Astrocyte of the cerebellum (primary cell): ENCODE measurements at places on chromosomes 1 and 21.

- DNase-seq: no peak
Observed at GRCh38 chr1:211705467-211706091, 30.2 kb upstream of the NEK2 start.

DNA sequence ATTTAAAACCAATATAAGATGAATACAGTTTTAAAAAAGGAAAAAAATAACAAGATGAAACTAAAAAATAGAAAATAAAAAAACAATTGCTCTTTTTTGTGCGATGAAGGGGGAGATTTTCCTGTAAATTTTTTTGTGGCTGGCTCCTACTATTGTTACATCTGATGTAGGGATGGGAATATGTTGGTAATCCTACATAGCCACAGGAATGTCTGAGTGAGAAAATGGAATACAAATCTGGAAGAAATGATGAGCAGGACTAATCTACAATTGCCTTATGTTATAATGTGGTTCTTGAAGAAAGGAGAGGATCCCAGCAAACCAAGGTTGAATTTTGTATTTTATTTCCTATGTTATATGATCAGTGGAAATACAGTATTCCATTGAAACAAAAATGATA is 40.9 kb downstream of the ATP6V1G3 start:
- DNase-seq: peak; percentile 24

GRCh38 chr1:65948609-65949229 is 156.0 kb downstream of the PDE4B start:
- no peak for DNase-seq

DNA sequence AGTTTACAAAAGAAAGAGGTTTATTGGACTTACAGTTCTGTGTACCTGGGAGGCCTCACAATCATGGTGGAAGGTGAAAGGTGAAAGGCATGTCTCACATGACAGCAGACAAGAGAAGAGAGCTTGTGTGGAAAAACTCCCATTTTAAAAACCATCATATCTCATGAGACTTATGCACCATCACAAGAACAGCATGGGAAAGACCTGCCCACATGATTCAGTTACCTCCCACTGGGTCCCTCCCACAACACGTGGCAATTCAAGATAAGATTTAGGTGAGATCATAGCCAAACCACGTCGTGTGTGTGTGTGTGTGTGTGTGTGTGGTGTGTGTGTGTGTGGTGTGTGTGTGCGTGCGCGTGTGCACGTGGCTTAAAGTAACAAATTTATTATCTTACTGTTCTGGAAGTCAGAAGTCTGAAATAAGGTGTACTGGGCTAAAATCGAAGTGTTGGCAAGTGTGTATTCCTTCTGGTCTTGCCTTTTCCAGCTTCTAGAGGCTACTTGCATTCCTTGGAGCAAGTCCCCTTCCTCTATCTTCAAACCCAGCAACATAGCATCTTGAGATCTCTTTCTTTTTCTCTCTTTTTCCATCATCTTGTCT is 48.1 kb upstream of the MPC2 start:
- no peak for DNase-seq

DNA sequence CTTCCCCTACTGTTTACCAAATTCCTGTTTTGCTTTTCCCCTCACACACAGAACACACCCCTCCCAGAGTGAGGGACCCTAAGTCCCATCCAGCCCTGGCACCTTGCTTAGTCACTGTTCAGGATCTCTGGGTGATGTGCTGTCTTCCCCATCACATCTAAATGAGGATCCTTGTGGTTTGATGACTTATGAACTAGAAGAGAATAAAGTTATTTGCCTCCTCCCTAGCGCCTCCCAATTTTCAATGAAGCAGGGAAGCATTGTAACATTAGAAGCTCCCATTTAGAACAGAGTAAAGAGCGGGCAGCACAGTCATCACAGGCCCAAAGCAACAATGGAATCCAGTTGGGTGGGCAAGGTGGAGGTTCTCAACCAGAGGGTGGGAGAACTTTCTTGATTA is 27.0 kb downstream of the DISC1 start:
- DNase-seq: no peak

DNA sequence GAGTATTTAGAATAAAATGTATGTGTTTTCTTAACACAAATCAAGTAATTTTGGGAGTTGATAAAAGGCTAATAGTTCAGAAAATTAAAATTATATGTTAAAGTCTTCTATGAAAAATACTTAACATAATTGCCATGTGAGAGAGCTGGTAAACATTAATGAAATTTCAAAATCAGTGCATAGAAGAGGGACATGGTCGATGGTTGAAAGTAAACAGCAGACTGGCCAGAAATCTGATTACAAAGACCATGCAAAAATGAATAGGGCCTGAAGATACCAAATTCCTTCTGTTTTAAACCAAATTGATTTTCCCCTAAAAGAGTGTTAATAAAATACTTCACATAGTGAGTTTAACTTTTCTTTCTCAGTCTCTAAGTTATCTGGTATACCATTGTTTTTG is 128.3 kb downstream of the GABPA start:
- no peak for DNase-seq

DNA sequence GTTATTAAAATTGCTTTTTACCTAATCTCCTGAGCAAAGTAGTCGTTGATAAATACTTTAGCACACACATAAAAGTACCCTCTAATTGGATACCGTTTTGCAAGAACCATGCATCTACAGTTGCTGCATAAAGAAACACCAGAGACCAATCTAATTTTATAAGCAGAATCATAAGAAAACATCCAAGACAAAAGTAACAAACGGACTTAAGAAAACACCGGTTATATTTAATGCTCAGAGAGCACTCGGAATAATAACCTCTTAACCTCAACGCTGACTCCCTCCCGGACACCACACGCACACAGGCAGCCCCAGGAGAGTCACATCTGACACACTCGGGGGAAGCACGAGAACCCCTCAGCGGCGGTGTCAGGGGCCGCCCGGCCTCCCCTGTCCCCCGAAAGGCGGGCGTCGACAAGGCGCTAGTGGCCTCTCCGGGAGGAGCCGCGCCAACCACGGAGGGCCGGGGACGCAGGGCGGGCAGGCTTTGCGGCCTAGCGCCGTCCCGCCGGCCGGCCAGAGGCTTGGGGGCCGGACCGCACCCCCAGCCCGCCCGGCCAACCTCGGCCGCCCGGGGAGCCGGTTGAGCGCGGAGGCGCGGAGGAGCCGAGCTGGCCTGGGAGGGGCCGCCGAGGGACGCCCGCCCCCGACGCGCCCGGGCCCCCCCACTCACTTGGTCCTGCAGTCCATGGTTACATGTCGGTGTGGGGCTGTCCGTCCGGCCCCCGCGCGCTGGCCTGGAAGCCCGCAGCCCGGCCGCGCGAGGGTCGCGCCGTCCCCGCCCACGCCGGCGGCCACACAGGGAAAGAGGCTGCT is 606 bp downstream of the DENND1B start:
- no peak for DNase-seq

DNA sequence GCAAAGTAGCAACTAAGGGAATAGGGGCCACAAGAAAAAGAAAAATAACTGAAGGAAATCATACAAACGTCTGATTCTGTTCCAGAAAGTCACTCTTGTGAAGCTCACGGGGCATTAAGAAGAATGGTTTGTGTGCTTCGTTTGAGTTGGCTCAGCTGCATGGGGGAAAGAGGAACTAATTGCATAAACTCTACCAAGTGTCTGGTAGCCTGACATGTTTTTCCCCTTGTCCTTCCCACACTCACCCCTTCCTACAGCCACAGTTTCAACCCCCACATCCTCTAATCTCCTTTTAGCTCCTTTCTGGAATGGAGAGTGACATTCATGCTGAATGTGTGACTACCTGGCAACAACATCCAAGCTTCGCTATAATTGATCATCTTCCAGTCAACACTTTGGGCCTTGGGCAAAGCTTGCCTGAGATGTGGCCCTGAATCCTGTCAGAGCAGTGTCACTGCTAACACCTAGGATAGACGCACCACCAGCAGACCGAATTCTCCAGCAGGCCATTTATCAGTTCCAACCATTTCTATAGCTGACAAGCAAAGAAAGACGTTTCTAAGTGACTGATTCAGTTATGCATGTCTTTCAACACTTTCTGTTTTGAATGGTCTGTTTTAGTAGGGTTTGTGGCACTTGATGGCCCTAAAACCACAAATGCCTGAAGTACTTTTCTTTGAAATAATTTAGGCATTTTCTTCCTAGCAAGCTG is 439.6 kb downstream of the TTLL7 start:
- DNase-seq: no peak

DNA sequence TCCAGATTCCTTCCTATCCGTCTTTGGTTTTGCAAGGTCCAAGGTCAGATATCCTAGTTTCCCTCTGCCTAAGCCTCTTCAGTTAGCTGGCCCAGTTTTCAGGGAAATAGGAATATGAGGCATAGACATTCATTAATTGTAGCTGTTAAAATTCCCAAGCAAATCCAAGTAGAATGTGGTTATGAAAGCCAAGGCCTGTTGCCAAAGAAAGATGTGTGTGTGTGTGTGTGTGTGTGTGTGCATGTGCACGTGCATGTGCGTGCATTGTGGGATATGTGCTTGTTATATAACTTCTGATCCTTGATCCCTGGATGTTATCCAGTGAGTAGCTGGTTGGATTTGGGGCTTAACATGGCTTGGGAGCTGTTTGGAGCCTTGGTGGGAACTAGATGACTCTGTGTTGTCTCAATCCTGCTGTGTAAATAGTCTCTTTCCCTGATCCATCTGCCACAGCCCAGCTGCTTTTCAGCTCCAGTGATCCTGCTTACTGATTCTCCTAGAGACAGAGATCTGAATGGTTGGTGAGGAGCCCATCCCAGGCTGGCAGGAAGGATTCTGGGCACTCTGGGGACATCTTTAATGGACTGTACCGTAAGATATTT is 70.6 kb upstream of the GCLM start:
- no peak for DNase-seq

- no peak for DNase-seq
Observed at GRCh38 chr1:111577814-111578213, 41.8 kb upstream of the RAP1A start.

DNA sequence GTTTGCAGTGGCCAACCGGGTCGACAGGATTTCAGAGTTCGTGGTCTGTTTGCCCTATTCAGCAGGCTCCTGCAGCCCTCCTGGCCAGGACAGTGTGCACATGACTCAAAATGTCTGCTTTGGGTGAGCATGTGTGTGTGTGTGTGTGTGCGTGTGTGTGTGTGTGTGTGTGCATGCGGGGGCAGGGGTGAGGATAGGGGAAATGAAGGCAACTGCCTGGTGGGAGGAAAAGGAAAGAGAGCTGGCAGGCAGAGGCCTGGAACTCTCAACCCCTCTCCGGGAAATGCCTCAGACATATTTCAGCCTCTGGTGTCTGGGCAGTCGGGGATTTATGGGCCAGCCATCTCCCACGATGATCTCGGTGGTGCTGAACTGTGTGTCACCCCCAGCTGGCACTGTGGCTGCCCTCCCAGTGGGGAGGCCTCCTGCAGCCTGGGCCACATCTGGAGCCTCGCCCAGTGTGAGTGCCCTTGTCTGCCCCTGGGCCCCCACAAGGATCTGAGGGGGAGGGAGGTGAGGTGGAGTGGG is 15.2 kb downstream of the CDCP2 start:
- DNase-seq: peak; percentile 31

DNA sequence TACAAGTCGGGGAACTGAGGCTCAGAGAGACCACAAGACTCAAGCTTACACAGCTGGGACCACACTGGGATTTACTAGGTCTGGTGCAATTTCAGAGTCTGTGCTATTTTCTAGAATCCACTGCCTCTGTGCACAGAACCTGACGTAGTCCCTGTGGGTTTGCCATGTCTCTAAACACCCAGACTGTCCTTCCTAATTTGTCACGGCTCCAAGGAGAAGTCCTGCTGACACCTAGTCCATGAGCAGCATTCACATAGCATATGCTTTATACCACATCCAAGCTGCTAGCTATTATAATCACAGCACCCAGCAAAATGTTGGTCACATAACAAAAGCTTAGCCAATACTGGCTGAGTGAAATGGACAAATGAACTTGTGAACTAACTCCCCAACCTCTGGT is 79.0 kb upstream of the HMGB4 start:
- no peak for DNase-seq

- DNase-seq: no peak
Observed at GRCh38 chr21:31880816-31881215, 8.0 kb downstream of the HUNK start.

GRCh38 chr1:21174654-21175323 is 1.9 kb downstream of the EIF4G3 start:
- DNase-seq: peak; percentile 67

- no peak for DNase-seq
Observed at GRCh38 chr1:2801535-2802291, at the start of gene TTC34. Gene TTC34, minus strand, starts transcription at chr1:2801693. Its CDS starts 866 bp downstream, at chr1:2800827.

- no peak for DNase-seq
Observed at GRCh38 chr1:84583648-84584047, 9.4 kb upstream of the CTBS start.

DNA sequence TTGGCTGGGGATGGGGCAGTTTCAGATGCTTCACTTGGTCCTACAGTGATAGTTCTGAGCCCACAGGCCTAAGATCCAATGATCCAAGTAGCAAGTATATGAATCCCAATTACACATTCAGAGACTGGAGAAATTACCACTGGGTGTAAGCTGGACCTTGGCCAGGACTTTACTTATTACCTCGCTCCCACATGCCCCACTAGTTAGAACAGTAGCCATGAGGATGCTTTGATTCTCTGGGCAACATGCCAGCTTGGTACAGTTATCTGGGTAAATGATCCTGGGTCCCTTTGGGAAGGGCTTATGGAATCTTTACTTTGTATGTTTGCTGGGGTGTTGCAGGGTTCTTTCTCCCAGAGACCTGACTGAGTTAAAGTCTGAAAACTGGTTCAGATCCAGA is 5.0 kb upstream of the FCAMR start:
- DNase-seq: no peak

GRCh38 chr1:55378582-55378981 is 163.4 kb upstream of the USP24 start:
- DNase-seq: peak; percentile 44

DNA sequence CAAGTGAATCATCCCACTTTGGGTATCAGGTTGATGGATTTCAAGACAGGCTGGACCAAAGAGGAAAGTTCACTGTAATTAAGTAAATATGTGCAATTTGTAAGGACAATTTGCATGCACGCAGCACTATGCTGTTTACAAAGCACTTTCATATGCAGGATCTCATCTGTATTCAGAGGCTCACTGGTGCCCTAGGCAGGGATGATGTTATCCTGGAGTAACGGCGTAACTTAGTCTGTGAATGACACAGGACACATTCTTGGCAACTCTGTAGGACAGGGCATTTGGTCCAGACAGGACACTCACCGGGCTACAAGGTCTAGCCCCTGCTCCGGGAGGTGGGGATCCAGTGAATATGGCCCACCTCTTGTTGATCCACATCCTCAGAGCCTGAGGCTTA is 365.4 kb upstream of the DUSP10 start:
- no peak for DNase-seq

DNA sequence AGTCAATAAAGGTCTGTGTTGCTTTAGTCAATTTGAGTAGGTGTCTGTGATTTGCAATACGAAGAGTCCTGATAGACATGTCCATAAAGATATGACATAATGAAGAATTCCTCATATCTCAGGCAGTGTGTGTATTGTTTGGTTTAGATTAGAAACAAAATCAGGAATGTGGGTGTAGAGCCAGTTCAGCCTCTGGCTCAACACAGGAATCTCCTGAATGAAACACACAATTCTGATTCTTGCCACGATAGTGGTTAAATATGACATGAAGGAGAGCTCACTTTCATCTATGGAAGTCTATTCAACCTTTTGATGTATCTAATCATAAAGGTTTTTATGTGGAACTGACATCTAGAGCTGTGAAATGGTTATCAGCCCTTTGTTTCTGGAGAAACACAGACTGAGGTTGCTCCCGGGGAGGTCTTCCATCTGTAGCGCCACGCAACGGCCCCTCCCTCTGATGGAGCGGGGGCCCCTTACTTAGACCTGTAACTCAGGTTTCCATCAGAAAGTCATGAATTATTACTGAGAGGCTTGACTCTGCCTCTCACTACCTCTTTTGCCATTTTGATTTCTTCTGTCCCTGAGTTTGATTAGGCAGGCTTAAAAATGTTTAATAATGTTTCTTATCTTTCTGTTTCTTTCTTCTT is 19.5 kb downstream of the TSPAN2 start:
- DNase-seq: no peak
